Activated naive CD4-positive, alpha-beta T cell treated with anti-CD3 and anti-CD28 coated beads, Interleukin-2, amount 50 U/mL, for 16 hours (primary cell): ENCODE measurements at places on chromosomes 5 and 9.

GRCh38 chr5:43152946-43153345 lies 32.2 kb downstream of the ZNF131 start:
- no peak for DNase-seq

DNA sequence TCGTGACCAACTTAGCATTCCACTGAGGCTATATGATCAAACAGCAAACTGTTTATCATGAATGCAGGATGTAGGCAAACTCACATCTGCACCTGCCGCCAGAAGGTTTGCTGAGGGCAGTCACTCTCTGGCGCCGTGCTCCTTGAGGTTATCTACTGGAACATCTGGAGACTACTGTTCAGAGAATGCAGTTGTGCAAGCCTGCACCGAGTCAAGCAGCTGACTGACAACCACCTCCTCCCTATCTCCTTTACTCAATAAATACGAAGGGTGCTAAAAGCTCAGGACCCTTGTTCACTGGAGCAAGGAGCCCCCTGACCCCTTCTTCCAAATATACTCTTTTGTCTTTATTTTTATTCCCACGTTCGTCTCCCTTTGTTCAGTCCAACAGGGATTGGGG lies 27.1 kb downstream of the CCDC125 start:
- no peak for DNase-seq

DNA sequence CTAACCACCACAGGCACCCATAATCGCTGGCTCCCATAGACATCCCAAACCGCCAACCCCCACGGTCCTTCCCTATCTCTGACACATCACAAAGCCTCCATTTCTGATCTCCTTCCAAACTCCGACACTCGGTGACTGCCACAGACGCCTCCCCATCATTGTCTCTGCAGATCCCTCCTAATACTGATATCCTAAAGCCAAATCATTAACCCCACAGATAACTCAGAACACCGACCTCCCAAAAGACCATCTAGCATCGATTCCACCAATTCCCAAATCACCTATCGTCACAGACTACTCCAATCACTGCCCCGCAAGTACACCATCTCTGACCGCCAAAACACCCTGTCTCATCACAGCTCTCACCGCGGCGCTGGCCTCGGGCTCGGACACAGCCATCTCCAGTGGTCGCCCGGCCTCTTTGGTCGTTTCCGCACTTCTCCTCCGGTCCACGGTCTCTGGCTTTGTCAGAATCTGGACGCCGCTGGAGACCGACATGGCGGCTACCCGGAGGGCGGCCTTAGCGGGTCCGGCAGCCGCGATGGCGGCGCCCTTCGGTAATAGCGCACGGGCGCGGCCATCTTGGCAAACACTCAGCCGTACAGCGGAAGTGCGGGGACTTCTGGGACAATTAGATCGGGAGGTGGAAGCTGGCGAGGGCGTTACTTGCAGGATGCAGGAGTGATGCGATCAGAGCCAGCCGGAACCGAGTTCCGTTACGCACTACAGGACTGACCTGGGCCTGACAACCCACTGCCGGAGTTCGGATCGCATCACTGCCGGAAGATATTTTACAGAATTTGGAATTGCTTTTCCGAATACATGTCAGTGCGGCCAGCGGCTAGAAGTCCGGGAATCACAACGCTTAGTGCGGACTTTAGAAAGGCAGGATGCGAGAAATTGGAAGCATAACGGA lies at the start of gene ZFP37:
TSS of gene ZFP37 (minus strand) at position 534 of the 916 bp plus-strand sequence. CDS start at position 498, 36 bp downstream.
- peak; percentile 72 for DNase-seq

DNA sequence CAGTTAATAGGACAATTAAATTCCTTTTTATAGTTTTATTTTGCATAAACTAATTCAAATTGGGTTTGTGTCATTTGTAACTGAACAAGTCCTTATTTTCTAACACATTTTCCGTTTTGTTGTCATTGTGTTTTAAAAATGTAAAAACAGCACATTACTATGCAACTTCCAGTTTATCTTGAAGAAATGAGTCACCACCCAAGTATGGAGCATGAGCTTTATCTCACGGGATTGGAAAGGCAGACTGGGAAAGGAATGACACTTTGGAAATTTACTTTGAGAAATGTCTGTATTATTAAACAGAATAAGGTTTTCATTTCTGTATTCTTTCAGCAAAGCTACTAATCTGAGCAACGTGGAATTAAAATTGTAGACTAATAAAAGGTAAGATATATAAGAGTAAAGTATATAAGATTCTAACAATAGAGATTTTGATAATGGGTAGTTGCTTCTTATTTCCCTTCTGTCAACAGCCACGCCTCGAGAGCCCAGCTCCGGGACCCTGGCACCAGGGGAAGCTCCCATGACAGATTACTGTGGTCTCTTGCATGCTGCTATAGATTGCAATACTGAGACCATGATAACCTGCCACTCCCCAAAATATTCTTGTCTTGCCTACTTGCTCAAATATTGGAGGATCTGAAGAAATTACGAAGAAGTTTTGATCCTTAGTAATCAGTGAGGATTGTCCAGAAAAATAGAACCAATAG lies 433.1 kb downstream of the CHSY3 start:
- no peak for DNase-seq

DNA sequence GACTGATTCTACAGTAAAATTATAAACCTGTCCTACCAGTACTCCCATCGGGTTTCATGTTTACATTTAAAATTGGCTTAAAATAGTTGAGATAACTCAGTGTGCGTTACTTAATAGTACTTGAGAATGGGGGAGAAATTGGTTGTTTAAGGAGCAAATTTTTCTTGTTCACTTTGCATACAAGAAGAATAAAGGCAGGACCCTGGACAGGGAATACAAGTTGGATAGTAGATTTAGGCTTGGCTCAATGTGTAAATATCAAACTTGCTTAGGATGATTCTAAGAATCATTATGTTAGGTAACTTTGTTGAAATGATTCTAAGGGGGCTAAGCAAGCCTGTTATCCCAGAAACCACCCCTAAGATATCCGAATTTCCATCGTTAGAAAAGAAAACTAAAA lies 448.4 kb upstream of the TLE4 start:
- no peak for DNase-seq

DNA sequence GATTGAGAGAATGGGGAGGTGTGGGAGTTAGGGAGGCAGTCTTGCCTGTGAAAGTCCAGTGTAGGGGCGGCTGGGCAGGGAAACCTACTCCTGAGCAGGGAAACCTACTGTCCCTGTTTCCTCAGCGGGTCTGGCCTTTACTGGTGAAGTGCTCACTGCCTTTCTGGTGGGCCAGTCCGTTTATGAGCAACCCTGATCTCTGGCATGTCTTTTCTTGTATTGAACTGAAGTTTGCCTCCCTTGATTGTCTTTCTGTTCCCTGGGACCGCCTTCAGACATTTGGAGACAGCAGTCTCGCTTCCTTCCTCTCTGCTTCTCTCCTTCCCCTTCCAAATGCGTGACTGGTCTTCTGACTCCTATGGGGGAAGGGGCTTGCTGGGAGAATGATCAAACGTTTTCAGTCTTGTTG lies 2.9 kb downstream of the SNX18 start:
- no peak for DNase-seq

DNA sequence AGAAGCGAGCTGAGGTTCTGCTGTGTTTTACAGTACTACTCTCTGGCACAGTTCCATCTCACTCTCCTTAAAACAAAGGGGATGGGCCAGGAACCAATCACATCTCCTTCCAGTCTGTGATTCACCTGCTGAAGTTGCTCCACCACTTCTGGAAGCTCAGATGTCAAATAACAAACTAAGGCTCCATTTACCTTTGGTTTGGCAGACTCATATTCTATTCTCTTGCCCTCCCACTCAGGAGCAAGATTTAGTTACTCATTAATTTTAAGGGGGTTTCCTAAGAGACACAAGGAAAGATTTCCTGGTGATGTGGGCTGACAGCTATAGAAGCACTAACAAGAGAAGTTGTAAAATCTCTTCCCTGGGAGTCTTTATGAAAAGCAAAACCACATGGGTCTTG lies 37.8 kb upstream of the KIF2A start:
- DNase-seq = no peak

DNA sequence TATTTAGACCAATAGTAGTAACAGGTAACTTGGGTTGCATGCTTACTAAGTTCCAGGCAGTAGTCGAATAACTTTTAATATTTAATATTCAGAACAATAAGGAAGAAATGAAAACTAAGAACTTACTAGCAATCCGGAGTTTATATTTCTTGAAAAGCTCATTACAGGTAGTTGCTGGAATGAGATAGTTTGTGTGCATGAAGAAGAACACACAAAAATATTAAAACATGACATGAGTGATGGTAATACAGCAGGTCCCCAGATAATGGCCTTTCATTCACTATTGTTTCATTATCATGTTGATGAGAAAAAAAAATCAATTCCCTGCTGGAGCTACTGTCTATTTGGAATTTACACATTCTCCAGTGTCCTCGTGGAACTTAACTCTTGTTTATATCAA lies 44.7 kb downstream of the EXOSC2 start:
- no peak for DNase-seq

- DNase-seq = no peak
Measured at GRCh38 chr9:14068690-14069089, 245.3 kb downstream of the NFIB start.

GRCh38 chr5:1647580-1647979 lies 123.8 kb upstream of the LPCAT1 start:
- no peak for DNase-seq

DNA sequence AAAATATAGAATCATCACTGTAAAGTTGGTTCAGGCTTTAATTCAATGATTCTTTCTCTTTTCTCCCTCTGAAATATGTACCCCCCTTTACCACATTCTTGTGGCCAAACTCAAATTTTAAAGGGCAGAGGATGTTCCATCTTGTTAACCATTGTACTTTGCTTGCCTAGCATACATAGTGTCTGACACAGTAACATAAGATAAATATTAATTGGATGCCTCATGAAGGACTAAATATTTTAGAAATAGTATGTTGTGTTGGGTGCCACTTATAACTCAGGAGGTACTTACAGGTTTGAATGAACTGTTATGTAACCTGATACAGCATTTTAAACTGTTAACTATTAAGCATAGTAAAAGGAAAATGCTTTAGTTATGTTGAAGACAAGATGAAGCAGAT lies 71.5 kb downstream of the NIPBL start:
- DNase-seq = no peak

DNA sequence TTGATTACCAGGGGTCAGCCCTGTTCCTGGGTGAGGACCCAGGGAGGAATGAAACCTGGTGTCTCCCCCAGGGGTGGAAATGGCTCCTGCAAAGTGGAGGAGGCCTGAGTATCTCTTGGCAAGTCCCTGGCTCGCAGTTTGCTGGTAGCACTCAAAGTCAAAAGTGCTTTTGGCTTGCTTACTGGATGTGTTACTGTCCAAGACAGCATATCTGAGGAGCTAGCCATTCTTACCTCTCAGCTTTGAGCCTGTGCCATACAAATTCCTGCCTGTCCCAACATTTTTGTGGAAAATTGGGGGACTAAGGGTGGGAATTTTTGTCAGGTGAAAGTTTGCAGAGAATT lies 9.9 kb downstream of the ZNF618 start:
- no peak for DNase-seq

- no peak for DNase-seq
Measured at GRCh38 chr9:97808972-97809371, 44.1 kb upstream of the FOXE1 start.

GRCh38 chr5:457195-457961 lies 14.4 kb downstream of the EXOC3 start:
- no peak for DNase-seq

DNA sequence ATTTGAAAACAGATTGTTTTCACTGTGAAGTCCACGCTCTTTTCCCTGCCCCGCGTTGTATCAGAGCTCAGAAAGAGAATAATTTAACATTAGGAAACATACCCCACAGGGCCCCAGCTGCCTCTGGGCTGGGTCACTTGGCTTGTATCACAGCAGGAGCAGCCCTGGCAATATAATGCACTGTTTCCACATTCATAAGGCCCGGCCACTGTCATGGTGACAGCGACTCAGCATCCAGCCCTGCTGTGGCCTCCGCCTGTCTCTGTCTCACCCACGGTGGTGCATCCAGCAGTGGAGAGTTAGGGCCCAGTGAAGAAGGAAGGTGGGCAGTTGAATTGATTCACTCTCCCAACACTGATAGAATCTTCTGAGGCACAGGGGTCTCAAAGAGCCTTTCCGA lies 188.9 kb downstream of the NSG2 start:
- DNase-seq = no peak

GRCh38 chr9:89012294-89013042 lies 21.2 kb downstream of the S1PR3 start:
- DNase-seq = no peak

- DNase-seq = no peak
Measured at GRCh38 chr5:135264451-135265440, 134.3 kb downstream of the MACROH2A1 start.

DNA sequence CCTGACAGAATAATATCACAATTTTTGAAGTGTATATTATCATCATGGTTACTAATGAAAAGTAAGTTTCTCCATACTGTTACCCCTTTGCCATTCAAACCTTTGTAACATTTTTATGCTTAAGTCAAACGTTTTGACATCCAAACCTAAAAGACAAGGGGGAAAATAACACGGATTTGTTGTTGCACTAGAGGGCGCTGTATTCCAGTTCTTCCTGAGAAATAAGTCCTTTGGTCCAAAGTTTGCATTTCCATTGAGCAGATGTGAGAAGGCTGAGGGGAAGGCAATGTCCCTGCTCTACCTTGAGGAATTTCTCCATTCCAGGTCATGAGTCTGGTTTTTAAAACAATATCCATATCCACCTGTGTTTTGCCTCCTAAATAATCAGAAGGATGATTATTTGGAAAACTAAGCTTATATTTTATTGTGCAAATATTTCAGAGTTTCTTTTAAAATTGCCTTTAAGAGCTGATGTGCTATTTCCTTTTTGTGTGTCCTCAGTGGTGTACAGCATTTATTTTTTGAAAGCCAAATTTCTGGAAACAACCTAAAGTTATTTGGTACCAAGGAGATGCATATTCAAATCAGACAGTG lies 9.7 kb downstream of the LECT2 start:
- no peak for DNase-seq

DNA sequence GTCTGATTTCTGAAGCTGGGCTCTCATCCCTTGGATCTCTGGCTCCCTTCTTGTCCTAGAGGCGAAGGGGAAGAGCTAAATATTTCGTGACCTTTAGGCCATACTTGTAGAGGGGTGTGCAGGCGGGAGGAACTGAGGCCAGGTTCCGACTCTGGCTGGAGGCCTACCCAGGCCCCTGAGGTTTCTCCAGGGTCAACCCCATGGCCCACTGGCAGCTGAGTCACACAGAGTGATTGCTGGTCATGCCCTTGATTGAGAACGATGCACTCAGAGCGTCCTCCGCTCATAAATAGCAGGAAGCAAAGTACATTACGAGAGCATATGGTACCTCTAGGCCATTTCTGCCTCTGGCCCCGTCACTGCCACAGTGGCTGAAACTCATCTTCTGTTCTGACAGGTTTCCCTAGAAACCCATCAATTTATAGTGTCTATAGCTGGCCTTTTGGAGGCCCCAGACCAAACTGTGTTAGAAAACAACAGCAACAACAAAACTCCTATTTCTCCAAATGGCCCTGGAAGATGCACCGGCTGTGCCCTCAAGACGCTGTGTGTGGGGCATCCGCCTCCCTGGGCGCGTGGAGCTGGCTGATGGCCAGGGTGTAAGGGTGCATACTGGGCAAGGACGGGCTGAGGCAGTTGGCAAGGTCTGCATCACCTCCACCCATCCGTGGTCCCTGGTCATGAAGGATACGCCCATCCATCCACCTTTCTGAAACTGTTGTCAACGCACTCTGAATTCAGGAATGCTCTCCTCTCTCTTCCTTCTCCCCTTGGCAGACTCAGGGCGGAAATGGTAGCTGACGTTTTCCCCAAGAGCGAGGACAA lies 32.9 kb upstream of the FCN1 start:
- DNase-seq = no peak
